CMK (cell line): ENCODE measurements at places on chromosomes 7 and 10.

DNA sequence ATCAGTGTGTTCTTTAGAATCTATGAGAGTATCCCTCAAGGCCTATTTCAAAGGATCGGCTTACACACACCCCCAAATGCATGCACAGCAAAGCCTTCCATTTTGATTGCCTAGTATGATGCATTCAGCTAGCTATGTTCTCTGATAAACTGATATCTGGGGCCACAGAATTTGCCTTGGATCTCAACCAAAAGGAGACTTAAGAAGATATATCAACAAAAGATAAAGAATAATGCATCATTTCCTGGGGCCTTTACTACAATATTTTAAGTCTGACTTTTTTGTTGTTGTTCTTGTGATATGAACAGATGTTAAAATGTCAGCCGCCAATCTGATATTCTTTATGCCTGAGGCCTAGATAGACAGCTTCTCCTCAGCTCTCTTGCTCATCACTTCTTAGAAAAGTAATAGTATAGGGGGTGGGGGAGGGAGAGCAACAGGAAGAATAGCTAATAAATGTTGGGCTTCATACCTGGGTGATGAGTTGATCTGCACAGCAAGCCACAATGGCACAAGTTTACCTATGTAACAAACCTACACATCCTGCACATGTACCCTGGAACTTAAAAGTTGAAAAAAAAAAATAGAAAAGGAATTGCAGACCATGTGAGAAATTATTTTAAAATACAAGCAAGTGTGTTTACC, 792.9 kb upstream of the GHITM start:
- DNase-seq = no peak

DNA sequence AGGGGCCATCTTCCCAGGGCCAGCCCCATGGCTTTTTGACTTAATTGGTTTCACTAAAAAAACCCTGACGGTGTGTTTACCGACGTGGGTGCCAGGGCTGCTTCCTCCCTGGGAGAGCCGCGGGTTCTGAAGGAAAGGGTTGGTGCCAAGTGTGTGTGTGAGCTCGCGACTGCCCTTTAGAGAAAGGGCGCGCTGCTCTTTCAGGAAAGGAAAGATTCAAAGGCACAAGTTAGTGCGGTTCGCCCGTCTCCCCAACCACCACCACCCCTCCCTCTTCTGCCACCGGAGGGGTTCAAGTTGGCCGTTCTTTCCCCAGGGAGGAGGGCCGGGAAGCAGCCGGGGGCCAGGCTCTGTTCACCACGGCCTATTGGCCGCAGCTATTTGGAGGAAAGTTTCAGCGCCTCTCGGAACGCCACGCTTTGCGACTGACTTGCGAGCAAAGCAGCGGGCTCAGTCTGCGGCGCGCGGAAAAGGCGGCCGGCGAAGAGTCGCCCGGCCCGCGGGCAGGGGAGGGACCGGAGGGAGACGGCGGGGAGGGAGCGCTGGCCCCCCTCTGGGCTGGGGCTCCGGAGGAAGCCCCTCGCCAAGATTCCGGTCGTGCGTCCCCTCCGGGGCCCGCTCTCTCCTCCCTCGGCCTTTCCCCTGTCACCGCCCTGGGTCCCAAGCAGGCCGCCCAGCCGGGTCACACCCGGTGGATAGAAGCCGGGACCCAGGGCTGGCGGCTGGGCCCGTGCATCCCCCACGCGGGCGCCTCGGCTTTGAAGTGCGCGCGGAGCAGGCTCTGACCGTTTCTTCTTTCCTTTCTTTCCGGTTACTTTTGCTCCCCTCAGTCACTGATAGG, 165.9 kb upstream of the PPP1R3A start:
- DNase-seq = no peak

DNA sequence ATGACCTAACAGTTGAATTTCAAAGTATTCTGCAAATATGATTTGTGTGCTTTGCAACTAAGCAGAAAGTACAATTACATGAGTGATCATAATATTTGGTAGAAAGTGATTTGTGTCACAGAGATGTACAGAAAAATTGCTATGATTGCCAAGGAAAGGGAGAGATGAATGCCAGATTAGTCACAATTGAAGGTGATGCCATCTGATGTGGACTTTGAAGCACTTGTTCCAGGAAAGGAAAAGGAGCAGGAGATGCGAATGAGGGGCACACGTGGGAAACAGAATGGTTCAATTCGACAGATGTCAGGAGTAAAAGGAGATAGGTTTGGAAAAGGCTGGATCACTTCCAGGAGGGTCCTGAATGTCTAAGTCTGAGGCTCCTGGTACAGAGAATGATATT, 153.1 kb upstream of the LAMB4 start:
- no peak for DNase-seq

DNA sequence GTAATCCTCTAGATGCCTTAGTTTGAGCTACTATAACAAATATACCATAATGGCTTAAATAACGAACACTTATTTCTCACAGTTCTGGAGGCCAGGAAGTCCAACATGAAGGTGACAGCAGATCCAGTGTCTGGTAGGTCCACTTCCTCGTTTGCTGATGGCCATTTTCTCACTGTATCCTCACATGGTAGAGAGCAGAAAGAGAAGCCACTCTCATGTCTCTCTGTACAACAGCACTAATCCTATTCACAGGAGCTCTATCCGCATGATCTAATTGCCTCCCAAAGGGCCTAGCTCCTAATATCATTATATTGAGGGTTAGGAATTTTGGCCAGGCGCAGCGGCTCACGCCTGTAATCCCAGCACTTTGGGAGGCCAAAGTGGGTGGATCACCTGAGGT, 10.2 kb downstream of the HIBADH start:
- no peak for DNase-seq

- no peak for DNase-seq
Measured at GRCh38 chr10:66713387-66713786, 212.4 kb upstream of the LRRTM3 start.

GRCh38 chr10:111137587-111137986, 60.8 kb downstream of the ADRA2A start:
- no peak for DNase-seq
